Tongue (tissue), 3 donors: ENCODE measurements at places on chromosomes 4 and X. TPM values are rescaled to one million over a fixed set of nuclear protein-coding genes. Genes with fewer than 3 reads are reported as not detected.

DNA sequence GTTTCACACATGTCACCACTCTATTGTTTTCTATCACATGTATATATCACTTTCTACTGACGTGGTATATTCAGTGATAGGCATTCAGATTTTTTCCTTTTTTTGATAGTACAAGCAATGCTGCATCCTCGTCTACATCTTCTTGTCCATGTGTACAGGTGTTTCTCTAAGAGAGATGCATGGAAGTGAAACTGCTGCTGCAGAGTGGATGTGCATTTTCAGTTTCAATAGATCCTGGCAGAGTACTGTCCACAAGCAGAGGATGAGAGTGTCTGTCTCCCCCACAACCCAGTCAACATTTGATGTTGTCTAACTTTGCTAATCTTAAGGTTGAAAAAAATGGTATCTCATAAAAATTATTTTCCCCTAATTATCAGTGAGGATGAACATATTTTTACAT lies 194.0 kb upstream of the CASK start:
- DNase-seq, result no peak

- no peak for DNase-seq
Observed at GRCh38 chr4:136841526-136841925, 690.8 kb downstream of the PCDH18 start.

GRCh38 chr4:170772429-170772828 lies 682.7 kb upstream of the AADAT start:
- no peak for DNase-seq

- no peak for DNase-seq
Observed at GRCh38 chr4:183118585-183118984, 19.5 kb downstream of the WWC2 start.

DNA sequence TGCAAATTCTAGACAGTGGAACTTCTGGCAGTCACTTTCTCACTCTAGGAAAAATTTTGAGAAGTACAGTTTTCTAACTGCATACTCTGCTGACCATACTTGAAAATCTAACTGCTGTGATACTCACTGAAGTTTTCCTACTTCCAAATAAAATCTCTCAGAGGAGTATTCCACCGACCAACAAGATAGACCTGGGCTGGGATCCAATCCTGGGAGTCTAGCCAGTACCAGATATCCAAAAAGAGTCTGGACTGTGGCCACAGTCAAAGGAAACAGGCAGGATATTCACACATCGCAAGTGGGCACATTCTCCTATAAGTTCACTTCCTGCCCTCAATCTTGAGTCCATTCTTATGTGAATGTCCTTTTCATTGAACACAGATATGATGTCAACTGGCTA lies 1138.7 kb upstream of the PCDH7 start:
- peak; percentile 32 for DNase-seq

DNA sequence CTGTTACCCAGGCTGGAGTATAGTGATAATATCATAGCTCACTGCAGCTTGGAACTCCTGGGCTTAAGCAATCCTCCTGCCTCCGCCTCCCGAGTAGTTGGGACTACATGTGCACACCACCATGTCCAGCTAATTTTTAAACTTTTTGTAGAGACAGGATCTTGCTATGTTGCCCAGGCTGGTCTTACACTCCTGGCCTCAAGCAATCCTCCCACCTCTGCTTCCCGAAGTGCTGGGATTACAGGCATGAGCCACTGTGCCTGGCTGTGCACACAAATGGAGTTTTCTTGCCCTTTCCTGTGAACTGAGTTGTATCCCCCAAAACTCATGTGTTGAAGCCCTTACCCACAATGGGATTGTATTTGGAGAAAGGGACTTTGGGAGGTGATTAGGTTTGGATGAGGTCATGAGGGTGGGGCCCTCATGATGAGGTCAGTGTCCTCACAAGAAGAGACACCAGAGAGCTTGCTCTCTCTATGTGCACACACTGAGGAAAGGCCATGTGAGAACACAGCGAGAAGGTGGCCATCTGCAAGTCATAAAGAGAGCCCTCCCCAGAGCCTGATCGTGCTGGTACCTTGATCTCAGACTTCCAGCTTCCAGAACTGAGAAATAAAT lies 40.1 kb downstream of the DDX3X start:
- no peak for DNase-seq

DNA sequence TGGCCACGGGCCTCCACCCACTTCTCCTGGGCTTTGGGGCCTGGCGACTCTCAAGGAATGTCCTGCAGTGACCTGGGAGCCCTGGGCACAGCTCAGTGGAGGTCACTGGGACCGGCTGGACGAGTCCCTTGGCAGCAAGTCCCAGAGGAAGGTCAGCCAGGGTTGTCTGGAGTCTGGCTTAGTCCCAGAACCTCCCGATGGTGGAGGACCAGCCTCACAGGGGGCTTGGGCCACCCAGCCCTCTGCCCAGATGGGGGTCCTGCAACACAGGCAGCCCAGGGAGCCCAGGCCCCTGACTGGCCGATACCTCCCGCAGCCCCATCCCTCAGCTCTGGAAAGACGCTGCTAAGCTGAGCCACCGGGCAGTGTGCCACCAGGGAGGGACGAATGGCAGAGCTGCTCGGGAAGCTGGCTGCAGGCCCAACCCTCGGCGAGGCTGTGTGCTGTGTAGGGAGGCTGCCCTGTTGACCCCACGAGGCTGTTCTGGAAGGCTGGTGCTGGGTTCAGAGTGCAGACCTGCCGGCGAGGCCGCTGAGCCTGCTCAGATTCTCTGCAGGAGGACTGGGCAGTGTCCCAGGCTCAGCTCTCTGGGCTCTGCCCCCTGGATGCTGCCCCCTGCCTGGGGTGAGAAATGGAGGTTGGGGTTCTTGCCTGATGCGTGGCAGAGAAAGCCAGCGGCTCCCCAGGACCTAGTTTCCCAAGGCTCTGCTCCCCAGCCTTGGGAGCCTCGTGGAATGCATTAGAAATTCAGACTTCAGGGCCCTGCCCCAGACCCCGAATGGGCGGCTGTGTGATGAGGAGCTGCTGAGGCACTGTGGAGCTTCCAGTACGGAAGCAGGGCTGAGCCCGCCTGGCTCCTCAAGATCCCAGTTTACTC lies 61.7 kb downstream of the ADRA2C start:
- DNase-seq, result peak; percentile 92

DNA sequence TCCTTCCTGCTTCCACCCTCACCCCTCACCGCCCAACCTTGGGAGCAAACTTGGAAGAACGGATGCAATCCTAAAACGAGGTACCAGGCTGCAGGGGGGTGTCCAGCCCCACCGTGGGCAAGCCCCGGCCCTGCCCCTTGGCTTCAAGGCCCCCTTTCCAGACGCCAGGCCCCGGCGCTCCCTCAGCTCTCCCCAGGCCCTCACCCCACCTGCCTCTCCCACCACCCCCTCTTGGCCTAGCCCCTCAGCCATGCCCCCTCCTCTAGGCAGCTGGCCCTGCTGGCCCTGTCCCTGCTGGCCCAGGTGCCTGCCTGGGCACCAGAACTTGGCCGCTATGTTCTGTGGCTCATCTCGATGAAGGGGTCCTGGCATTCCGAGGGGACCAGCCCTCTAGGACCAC lies 33.8 kb downstream of the LRPAP1 start:
- DNase-seq, result no peak

GRCh38 chr4:51843309-51844152 lies 578 bp downstream of the DCUN1D4 start:
- DNase-seq, result peak; percentile 73

GRCh38 chrX:42946544-42947194 lies 168.7 kb upstream of the PPP1R2C start:
- DNase-seq, result no peak

DNA sequence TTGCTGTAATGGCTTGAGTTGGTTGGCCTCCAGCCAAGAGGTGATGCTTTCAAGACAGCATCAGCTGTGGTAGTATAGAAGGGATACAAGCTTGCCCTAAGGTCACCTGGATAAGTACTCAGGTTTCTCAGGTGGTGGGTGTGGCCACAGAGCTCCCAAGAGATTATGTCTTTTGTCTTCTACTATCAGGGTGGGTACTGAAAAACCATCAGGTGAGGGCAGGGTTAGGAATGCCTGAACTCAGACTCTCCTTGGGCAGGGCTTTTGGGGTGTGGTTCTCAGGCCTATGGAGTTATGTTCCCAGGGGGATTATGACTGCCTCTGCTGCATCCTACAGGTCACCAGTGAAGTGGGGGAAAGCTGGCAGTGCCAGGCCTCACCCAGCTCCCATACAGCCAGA lies 654.6 kb upstream of the GALNT7 start:
- DNase-seq, result no peak

DNA sequence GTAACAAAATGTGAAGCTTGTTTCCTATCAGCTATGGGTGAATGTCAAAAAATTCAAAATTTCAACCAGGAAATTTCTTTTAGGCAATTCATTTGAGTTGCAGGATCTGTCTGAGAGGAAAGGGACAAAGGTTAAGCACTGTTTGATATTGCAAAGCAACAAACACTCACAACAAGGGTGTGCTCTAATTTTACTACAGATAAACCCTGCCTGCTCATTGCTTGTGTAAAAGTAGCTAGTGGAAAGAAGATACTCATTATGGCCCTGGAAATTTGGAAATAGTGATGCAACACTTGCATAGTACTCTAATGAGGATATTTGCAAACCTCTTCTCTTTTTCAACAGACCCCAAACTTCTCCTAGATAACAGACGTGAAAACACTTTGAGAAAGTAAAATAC lies 27.1 kb downstream of the FAM47E start:
- DNase-seq, result no peak

- peak; percentile 83 for DNase-seq
Observed at GRCh38 chrX:48071064-48071985, at the start of gene ZNF630. Gene ZNF630, minus strand, starts transcription at chrX:48071640. Its CDS starts 4,754 bp downstream, at chrX:48066886.

- no peak for DNase-seq
Observed at GRCh38 chrX:107290019-107290418, 83.6 kb downstream of the DNAAF6 start.

- DNase-seq, result no peak
Observed at GRCh38 chrX:153573984-153574383, 25.0 kb downstream of the CCNQ start.

DNA sequence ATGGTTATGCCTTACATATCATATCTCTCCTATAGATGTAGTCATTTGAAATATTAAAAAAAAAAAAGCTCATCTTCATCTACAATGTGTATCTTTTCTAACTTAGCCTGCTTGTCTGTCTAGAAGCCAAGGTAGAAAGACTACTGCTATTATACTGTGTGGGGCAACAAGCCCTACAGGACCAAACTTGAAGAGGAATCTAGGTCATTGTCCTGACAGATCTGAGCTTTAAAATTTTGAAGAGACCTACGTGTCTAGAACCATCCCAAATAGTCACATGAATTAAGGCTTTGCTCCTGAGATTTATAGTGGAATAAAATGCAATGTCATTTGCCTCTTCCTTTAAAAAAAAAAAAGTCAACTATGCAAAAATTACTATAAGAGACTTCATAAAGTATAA lies 95.8 kb downstream of the PALLD start:
- no peak for DNase-seq

DNA sequence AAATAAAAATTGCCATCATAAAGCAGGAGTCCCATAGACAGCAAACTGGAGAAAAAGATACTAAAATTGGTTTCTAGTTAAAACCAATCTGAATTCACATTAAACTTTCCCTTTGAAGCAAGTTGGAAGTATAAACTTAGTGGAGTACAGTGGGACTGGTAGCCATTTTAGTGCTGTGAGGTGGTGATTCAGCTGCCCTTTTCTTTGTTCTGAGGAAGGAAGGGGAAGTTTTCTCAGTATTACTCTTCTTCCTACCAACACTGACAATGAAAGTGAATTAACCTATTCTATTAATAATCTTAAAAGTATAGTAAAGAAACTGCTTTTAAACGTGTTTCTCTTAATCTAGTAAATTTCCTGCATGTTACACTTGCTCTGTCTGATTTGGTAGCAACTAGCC lies 36.7 kb downstream of the SLC9A6 start:
- DNase-seq, result no peak

GRCh38 chrX:49117581-49117980 lies 6.0 kb downstream of the GPKOW start:
- DNase-seq, result no peak

- no peak for DNase-seq
Observed at GRCh38 chr4:83581411-83582288, 45.7 kb downstream of the GPAT3 start.

DNA sequence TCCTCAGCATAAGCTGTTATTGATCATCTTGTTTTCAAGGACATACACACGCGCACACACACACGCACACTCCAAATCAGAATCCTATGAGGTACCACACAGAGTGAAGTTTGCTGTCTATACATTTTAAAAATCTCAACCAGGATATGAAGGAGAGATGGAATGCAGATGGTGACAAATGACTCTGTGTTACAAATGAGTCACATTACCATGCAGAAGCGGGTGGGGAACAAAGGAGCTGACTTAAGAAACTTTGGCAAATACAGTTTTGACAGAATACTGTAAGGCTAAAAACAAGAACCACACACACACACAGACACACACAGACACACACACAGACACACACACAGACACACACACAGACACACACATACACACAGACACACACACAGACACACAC lies 81.7 kb downstream of the RELL1 start:
- no peak for DNase-seq

GRCh38 chr4:43360296-43360695 lies 467.8 kb downstream of the GRXCR1 start:
- no peak for DNase-seq

- no peak for DNase-seq
Observed at GRCh38 chr4:71123951-71124350, 130.5 kb downstream of the DCK start.

DNA sequence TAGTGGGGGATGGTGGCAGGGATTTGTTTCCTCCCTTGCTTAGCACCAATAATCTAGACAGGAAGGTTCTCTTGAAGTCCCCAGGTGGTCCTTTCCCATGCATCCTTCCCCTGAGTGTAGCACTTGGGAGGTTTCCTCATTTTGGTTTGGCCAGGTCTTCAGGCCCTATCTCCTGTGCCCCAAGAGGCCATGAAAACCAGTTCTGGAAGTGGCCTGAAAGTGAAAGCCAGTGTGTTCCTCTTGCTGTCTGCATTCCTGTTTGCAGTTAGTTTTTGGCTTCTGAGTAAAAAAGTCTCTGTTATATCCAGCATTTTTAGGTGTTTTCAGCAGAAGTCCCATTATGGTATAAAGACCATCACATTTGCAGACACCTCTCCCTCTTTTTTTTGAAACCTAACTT lies 59.5 kb downstream of the MTM1 start:
- no peak for DNase-seq

The XAGE1A gene
- total RNA-seq, result not detected

The MAGEA6 gene
- not detected for total RNA-seq

The SNCA gene
- 17.7 TPM for total RNA-seq

The KIF4A gene
- 6.7 TPM for total RNA-seq

The VEGFC gene
- total RNA-seq, result 8.7 TPM

The NPY2R gene
- total RNA-seq, result 0.41 TPM

The HS3ST1 gene
- 0.51 TPM for total RNA-seq

The IL2 gene
- total RNA-seq, result not detected

The ARAP2 gene
- 41.1 TPM for total RNA-seq

The SAGE1 gene
- total RNA-seq, result not detected

The SOD3 gene
- 46.3 TPM for total RNA-seq

The UNC5C gene
- 2.7 TPM for total RNA-seq

The SLC7A11 gene
- total RNA-seq, result 0.62 TPM

The NDST4 gene
- 1.3 TPM for total RNA-seq

The PITX2 gene
- total RNA-seq, result 58.0 TPM

The DDIT4L gene
- 32.6 TPM for total RNA-seq

The ADH1A gene
- not detected for total RNA-seq

The ODAM gene
- total RNA-seq, result not detected

The MAP3K15 gene
- 0.41 TPM for total RNA-seq
